ENCODE measurements at places on chromosomes 1 and 21. TPM values are rescaled to one million over a fixed set of nuclear protein-coding genes. Genes with fewer than 3 reads are reported as not detected.

Gene LRRC71
- 0.03 TPM for polyA plus RNA-seq

Gene A3GALT2
- not detected for polyA plus RNA-seq

Gene OR10J4
- polyA plus RNA-seq = not detected

Gene TAL1
- polyA plus RNA-seq = 0.73 TPM

Gene TMEM269
- polyA plus RNA-seq = 0.07 TPM

Gene WDR47
- 5.7 TPM for polyA plus RNA-seq

Gene TMEM61
- 0.16 TPM for polyA plus RNA-seq

Gene CPLANE2
- polyA plus RNA-seq = 4.0 TPM

Gene RBP7
- polyA plus RNA-seq = 7.0 TPM

Gene MSH4
- 0.11 TPM for polyA plus RNA-seq

Gene CFAP57
- 0.04 TPM for polyA plus RNA-seq

Gene HPCA
- polyA plus RNA-seq = 0.22 TPM

Gene DMRTA2
- not detected for polyA plus RNA-seq

Gene LMOD1
- 4.9 TPM for polyA plus RNA-seq

Gene PRR9
- 0.04 TPM for polyA plus RNA-seq

Gene NUCKS1
- polyA plus RNA-seq = 53.2 TPM

Gene SPRR3
- polyA plus RNA-seq = 1.2 TPM

Gene KCNJ9
- polyA plus RNA-seq = 0.04 TPM

Gene C8A
- polyA plus RNA-seq = not detected

Gene MARK1
- polyA plus RNA-seq = 2.6 TPM

Gene ZYG11B
- polyA plus RNA-seq = 11.4 TPM

Gene CEPT1
- 8.6 TPM for polyA plus RNA-seq

Gene TNNI3K
- 2.4 TPM for polyA plus RNA-seq

Gene SMIM1
- polyA plus RNA-seq = 0.57 TPM

Gene PTGS2
- polyA plus RNA-seq = 0.13 TPM

Gene RAB3B
- polyA plus RNA-seq = not detected

Gene TNNT2
- polyA plus RNA-seq = 0.52 TPM

Gene IL19
- polyA plus RNA-seq = not detected

Gene HFM1
- polyA plus RNA-seq = 0.08 TPM

Gene PROX1
- polyA plus RNA-seq = 0.40 TPM

Gene SYDE2
- 0.30 TPM for polyA plus RNA-seq

Gene ZNF648
- polyA plus RNA-seq = not detected

Gene GNG12
- 9.0 TPM for polyA plus RNA-seq

Gene FAM167B
- 5.2 TPM for polyA plus RNA-seq

Gene C1orf141
- polyA plus RNA-seq = not detected

Gene AIRE
- 0.04 TPM for polyA plus RNA-seq

Gene SEC16B
- 0.75 TPM for polyA plus RNA-seq

Gene DRAXIN
- 0.65 TPM for polyA plus RNA-seq

Gene RPRD2
- polyA plus RNA-seq = 22.1 TPM

Gene PDE9A
- polyA plus RNA-seq = 1.2 TPM

Gene HSD3B2
- not detected for polyA plus RNA-seq

Gene GPR161
- polyA plus RNA-seq = 0.38 TPM

Gene OR6N1
- polyA plus RNA-seq = not detected

Gene PRMT2
- polyA plus RNA-seq = 29.8 TPM

Gene SMIM11
- 6.5 TPM for polyA plus RNA-seq

Gene SPRR2F
- not detected for polyA plus RNA-seq

Gene PCNT
- polyA plus RNA-seq = 118 TPM

Gene CDK11A
- polyA plus RNA-seq = 17.4 TPM

Gene CELA3A
- 0.62 TPM for polyA plus RNA-seq

Gene DYRK1A
- polyA plus RNA-seq = 21.5 TPM

Gene POLR3C
- polyA plus RNA-seq = 16.8 TPM

Gene FCRL5
- polyA plus RNA-seq = 0.01 TPM

Gene TAS1R3
- polyA plus RNA-seq = 0.18 TPM

Gene LRRC3
- polyA plus RNA-seq = 0.29 TPM
